Type B pancreatic cell (in vitro differentiated cells): ENCODE measurements at places on chromosomes 2 and 18. TPM values are rescaled to one million over a fixed set of nuclear protein-coding genes. Genes with fewer than 3 reads are reported as not detected.

Gene NYAP2
- total RNA-seq: 0.46 and 1.00 TPM in 2 replicates

Gene GNAL
- 8.3 and 12.9 TPM in 2 replicates for total RNA-seq

Gene LCT
- total RNA-seq: 2.8 and 7.2 TPM in 2 replicates

Gene OXER1
- total RNA-seq: 2.3 and 2.8 TPM in 2 replicates

Gene ATP9B
- total RNA-seq: 19.2 and 34.1 TPM in 2 replicates

Gene ANKRD30B
- total RNA-seq: not detected in 2 replicates

Gene LYG2
- total RNA-seq: not detected in 2 replicates

Gene POTEI
- total RNA-seq: 2.1 and 3.9 TPM in 2 replicates

Gene MZT2A
- 94.9 and 117 TPM in 2 replicates for total RNA-seq

Gene ORMDL1
- 43.5 and 57.2 TPM in 2 replicates for total RNA-seq

Gene ZNF2
- 4.2 and 6.2 TPM in 2 replicates for total RNA-seq

Gene SYT4
- total RNA-seq: 10.0 and 20.5 TPM in 2 replicates

Gene POMC
- 0.87 and 1.5 TPM in 2 replicates for total RNA-seq

Gene IKZF2
- total RNA-seq: 57.0 and 153 TPM in 2 replicates

Gene SH3BP4
- total RNA-seq: 42.6 and 49.5 TPM in 2 replicates

Gene TLX2
- 0.67 and 2.9 TPM in 2 replicates for total RNA-seq

Gene CNTNAP5
- total RNA-seq: 3.3 and 5.0 TPM in 2 replicates

Gene ACADL
- 1.7 and 2.1 TPM in 2 replicates for total RNA-seq

Gene SLC4A3
- total RNA-seq: 8.0 and 15.8 TPM in 2 replicates

Gene RESP18
- total RNA-seq: not detected in 2 replicates

Gene FBXO36
- 2.0 and 3.2 TPM in 2 replicates for total RNA-seq

Gene LANCL1
- total RNA-seq: 46.1 and 55.9 TPM in 2 replicates

Gene CNGA3
- 3.7 and 6.8 TPM in 2 replicates for total RNA-seq

Gene ANO7
- total RNA-seq: 1.7 and 3.3 TPM in 2 replicates
